WTC11 (cell line): ENCODE measurements at places on chromosomes 11 and 22.

GRCh38 chr11:130096823-130097222 lies 27.1 kb downstream of the APLP2 start:
- no peak for DNase-seq

GRCh38 chr22:22210375-22210774 lies 34.2 kb upstream of the VPREB1 start:
- DNase-seq: no peak

- DNase-seq: no peak
Observed at GRCh38 chr11:127866109-127866508, 721.2 kb downstream of the ETS1 start.

- DNase-seq: no peak
Observed at GRCh38 chr11:58433638-58434203, 5.8 kb upstream of the OR5B2 start.

DNA sequence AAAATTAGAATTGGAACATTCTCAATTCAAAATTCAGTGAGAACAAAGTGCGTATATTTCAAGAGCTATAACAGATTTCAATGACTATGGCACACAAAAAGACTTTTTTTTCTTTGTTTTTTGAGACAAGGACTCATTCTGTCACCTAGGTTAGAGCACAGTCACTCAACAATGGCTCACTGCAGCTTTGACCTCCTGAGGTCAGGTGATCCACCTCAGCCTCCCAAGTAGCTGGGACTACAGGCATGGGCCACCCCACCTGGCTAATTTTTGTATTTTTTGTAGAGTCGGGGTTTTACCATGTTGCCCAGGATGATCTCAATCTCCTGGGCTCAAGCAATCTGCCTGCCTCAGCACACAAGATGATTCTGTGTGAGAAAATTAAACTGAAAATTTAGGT lies 51.5 kb downstream of the PIK3C2A start:
- peak; percentile 13 for DNase-seq

- DNase-seq: no peak
Observed at GRCh38 chr11:125426818-125427528, 69.1 kb downstream of the FEZ1 start.

- peak; percentile 32 for DNase-seq
Observed at GRCh38 chr11:9568854-9569587, 4.4 kb upstream of the WEE1 start.

DNA sequence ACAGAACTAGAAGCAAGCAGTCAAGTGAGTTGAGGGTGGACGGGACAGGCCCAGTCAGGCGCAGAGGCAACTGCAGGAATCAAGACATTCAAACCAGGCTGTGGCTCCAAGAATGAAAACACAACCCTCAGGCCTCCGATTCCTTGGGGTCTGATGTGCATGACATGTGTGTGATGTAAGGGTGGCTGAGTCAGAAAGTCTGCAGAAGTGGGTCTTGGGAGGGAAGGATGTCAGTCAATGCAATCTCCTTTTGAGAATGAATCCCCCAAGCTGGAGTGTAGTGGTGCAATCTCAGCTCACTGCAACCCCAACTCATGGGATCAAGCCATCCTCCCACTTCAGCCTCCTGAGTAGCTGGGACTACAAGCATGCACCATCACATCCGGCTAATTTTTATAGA lies 15.9 kb upstream of the PDE2A start:
- no peak for DNase-seq

- DNase-seq: no peak
Observed at GRCh38 chr11:13502492-13502891, 6.7 kb upstream of the PTH start.

- no peak for DNase-seq
Observed at GRCh38 chr22:18104566-18104965, 6.0 kb upstream of the TUBA8 start.

GRCh38 chr11:94825031-94825430 lies 56.9 kb downstream of the AMOTL1 start:
- DNase-seq: no peak

DNA sequence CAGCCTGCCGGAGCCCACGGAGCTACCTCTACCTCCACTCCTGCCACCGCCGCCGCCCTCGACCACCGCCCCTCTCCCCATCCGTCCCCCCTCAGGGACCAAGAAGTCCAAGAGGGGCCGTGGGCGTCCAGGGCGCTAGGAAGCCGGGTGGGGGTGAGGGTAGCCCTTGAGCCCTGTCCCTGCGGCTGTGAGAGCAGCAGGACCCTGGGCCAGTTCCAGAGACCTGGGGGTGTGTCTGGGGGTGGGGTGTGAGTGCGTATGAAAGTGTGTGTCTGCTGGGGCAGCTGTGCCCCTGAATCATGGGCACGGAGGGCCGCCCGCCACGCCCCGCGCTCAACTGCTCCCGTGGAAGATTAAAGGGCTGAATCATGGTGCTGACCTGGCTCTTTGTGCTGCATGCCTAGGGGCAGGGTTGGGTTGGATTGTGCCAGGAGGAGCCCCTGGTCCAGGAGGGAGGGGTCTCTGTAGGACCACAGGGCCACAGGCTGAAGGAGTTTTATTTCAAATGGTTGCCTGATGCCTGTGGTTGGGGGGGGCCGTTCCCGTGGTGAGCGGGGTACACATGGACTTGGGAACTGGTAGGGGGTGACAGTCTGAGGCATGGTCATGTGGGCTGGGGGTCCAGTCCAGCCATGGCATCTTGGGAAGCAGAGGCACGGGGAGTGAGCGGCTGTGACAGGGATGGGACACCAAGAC lies 2.3 kb downstream of the PTPRCAP start:
- no peak for DNase-seq
